Stimulated activated CD8-positive, alpha-beta memory T cell treated with anti-CD3 and anti-CD28 coated beads, Interleukin-7, amount 100 ng/mL, for 1 hour (primary cell): ENCODE measurements at places on chromosomes 1 and 21.

- peak; percentile 54 for DNase-seq
Observed at GRCh38 chr1:8873506-8874229, 4.8 kb downstream of the ENO1 start.

- no peak for DNase-seq
Observed at GRCh38 chr1:167594822-167595221, 35.2 kb upstream of the RCSD1 start.

- DNase-seq = no peak
Observed at GRCh38 chr1:242454262-242455051, 70.0 kb downstream of the PLD5 start.

DNA sequence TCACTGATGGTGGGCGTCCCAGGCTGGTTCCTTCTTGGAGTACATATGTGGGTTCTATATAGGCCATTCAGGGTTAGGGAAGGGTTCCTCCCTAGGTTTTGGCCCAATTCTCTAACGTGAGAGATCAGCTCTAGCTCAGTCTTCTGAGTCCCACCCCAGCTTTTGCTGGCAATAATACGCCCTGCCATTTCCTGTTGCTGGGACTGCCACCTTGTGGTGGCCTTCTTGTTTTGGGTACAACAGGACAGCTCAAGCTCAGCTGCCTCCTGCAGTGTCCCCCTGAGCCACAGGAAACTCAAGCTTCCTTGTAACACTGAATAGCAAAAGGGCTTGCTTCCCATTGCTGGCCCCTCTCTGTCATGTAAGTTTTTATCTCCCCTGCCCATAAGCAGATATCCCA lies 77.8 kb downstream of the BACH1 start:
- peak; percentile 25 for DNase-seq

GRCh38 chr1:56644064-56644918 lies 823 bp upstream of the PRKAA2 start:
- DNase-seq = no peak

DNA sequence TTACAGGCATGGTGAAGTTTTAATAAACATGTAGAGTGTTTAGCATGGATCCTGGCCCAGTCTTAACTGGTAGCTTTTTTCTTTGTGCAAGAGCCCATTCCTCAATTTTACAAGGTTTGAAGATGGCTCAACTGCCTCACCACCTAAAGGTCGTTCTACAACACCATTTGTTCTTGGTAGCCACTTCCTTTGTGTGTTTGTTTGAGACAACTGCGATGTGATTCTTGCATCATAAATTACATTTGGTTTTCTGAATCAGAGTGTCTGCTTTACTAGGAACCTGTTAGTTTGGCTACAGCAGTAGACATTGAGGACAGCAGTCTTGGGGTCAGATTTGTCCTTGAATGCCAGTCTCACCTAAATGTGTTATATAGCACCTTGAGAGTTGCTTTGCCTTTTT lies 3.3 kb downstream of the PLEKHM2 start:
- no peak for DNase-seq

DNA sequence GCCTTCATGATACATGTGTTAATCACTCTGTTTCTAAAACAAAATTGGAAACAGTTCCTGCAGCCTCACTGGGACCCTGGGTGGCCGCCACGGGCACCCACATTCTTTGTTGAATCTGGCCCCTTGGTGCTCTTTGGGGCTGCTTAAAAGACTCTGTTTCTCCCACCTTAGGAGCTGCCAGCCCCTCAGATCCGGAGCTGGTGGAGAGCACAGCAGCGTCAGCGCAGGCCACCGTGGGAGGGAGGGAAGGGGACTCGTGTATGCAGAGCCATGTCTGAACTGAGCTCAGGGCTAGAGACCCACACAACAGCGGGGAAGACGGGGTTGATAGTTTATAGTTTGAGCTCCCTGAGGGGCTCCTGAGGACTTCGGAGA lies 121.2 kb downstream of the CNIH3 start:
- no peak for DNase-seq

DNA sequence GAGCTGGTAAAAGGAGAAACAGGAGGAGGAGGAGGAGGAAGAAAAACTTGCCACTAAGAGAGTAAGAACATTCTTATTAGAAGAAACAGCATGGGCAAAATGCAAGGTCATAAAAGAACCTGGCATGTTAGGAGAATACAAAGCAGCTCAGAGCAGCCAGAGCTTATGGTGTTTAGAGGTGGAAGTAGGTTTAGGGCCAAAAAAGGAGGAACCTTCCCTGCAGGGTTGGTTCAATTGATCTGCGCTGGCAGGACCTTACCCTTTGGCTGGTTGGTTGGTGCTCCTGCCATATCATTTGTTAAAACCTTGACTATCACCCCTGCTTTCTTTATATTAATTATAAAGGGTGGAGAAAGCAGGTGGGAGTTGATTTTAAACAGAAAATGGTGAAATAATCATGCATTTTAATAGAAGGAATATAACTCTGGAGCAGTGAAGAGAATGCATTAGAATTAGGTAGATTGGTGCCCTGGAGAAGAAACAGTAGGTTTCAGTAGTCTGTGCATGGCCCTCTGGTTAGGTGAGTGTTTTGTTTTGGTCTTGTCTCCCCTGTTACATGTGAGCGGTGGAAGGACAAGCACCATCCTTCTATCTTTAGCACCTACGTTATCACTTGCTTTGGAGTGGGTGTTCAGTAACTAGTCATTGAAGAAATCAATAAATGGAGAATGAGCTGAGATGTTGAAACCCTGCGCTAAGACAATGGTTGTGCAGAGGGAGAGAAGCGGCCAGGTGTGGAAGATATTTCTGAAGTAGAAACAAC lies 110.4 kb upstream of the NGF start:
- no peak for DNase-seq

GRCh38 chr1:96076589-96076988 lies 645.0 kb upstream of the PTBP2 start:
- DNase-seq = no peak

DNA sequence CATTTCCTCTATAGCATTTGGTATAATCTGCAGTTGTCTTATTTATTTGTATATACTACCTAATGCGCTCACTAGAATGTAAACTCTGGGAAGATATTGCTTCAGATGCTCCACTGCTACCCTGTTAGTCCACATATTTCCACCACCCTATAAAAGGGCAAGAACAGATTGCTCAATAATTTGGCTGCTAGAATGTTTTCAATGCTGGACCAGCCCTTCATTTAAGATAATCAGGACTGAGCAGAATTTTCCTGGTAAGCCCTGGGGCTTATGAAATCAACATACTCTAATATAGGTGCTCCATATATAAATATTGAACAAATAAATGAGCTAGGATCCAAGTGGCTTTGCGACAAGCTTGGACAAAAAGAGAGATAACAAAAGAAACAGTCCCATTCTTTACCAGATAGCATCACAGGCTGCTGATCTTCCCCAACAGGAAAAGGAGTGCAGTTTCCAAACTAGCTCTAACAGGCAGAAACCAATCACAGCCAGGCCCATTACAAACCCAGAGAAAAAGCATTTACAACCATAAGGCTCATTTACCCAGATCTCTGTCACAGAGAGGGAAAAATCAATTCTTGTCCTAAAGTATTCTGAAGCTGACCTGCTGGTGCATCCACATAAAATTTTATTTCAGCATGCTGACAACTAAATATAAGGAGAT lies 8.3 kb downstream of the BCAR3 start:
- no peak for DNase-seq

- no peak for DNase-seq
Observed at GRCh38 chr1:38246955-38247952, 200.7 kb upstream of the POU3F1 start.

DNA sequence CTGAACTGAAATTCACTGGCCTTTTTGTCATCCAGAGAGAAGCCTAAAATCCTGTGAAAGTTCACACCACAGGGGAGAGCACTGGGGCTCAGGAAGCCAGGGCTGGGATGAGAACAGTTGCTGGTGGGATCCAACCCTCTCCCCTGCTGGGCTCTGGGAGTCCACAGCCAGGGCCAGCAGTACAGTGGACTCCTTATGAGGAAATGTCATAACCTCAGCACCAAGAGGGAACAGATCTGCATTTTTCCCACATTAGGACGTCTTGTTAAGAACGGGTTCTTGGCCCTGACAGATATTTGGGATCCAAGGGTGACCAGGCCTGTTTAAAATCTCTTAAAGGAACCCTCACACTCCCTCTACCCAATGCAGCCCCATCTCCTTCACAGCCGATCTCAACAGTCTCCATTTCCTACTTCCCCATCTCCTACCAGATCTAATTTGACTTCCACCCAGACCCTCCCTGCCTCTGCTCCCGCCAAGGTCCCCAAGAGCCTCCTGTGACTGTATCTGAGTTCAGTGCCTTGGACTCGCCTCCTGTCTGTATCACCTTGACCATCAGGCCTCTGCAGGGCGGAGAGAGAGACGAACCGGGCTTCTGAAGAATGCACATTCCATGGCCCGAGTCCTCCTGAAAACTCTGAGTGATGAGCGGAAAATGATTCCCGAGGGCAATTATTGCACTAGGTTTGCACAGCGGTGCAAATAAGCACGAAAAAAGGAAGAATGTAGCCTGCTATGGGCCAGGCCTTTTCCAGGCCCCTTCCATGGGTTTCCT lies 159.9 kb downstream of the TRABD2B start:
- DNase-seq = no peak

DNA sequence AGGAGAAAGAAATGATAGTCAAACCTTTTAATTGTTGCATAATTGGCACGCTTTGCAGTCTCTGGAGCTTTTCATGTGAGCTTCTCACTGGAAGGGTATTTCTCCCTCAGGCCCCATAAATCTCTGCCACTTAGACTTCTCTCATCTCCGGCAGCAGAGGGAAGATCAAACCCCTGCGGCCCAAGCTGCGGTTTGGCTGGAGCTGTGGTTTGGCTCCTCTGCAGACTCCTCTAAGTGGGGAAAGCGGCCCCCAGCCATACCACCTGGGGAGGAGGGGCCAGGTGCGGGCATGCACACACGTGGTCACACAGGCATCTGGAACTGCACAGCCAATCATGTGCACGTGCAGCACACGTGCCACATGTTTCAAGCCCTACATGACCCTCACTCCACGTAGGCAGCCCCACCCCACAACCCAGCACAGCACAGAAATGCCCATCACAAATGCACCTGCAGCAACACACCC lies 58.3 kb downstream of the UBE2T start:
- no peak for DNase-seq

GRCh38 chr1:169890761-169891538 lies 2.7 kb downstream of the SCYL3 start:
- DNase-seq = no peak

GRCh38 chr1:206117151-206117948 lies at the start of gene AVPR1B:
TSS of gene AVPR1B (minus strand) at chr1:206117388. CDS start at chr1:206116890, 498 bp downstream.
- no peak for DNase-seq

DNA sequence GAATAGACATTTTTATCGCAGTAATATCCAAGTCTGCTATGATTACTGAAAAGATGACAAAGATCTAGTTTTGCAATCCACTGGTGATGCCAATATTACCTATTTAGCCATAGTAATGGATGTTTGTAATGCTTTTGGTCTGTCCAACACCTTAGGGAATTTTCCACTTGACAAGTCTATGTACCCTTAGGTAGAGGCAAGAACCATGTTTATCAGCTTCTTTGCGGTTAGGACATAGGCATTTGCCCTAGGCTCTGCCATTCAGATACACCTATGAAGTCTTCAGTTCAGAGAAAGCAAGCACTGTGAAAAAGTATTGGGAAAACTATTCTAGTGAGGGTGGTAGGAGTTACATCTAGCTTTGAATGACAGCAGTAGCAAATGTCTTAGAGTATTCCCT lies 40.2 kb upstream of the SLC35D1 start:
- DNase-seq = no peak

DNA sequence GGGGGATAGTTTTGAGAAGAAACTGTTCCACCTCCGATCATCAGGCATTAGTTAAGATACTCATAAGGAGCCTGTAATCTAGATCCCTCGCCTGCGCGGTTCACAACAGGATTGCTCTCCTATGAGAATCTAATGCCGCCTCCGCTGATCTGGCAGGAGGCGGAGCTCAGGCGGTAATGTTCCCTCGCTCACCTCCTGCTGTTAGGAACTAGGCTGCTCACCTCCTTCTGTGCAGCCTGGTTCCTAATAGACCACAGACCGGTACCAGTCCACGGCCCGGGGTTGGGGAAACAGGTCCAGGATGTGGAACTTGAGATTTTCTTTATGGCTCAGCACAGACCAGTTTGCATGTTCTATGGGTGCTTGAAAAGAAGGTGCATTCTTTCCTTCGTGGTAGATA lies 27.2 kb upstream of the FAM3B start:
- DNase-seq = no peak

- no peak for DNase-seq
Observed at GRCh38 chr1:151728151-151729054, 7.1 kb downstream of the RIIAD1 start.

DNA sequence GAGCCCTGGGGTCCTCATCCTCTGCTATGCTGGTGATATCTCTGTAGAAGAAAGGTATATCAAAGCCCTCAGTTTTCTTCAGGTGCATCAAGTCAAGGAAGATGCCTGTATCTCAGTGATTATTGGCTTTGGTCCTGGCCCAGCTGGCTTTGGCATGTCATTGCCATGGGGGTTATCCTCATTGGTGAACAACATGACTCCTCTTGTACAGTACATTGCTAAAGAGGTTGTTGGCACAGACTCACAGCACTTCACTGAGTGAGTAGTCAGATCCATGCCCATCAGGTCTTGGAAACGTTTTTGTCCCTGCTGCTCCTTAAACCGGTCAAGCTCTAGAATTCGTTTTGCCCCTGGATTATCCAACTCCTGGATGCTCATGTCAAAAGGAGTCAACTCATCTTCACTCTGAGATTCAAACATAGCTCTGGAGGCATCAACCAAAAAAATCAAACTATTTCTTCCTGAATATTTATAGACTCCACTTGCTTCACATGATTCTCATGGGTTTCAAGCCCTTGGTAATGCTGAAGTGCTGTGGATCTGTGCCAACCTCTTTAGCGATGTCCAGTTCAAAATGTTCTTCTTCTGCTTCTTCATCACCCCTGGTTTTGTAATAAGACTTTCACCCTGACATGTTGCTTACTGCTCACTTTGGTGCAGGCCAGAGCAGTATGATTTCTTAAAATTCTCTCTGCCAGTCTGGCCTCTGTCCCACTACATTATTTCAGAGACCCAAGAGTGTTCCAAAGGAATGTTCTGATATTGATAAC lies 43.0 kb upstream of the RAB3GAP2 start:
- DNase-seq = no peak

- DNase-seq = no peak
Observed at GRCh38 chr1:234718496-234719453, 108.8 kb upstream of the IRF2BP2 start.

DNA sequence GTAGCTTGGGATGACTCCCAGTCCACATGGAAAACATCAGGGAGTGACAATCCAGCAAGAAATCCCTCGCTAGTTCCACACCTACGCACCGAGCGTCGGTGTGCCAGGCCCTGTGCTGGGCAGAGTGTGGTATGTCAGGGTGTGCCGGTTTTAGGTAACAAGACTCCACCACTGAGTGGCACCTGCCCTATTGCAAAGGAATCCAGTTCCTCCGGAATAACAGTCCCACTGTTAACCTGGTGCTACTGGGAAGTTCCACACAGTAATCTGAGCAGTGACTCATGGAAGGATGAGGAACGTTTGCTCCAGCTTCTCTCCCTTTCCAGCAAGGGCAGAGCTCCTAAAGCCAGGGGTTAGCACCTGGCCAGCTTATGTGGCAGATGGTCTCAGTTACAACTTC lies 14.3 kb downstream of the RNF207 start:
- DNase-seq = no peak

DNA sequence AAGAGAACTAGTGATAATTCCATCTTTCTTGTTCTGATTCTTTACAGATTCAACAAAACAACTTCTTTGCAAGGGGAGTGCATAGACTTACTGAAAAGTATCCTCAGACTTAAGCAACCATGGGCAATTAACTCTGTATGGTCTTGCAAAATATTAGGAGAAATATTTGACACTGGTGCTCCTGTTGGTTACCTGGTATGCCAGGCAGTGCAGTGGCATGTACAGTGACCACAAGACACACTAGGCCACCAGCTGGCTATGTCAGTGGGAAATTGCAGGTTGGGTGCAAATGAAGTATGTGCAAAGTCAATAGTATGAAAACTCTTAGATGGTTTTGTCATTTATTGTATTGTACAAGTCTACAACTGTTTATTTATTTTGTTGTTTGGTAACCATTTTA lies 34.5 kb downstream of the EPS15 start:
- no peak for DNase-seq
